HFFc6 (cell line): ENCODE measurements at places on chromosomes 1 and 21.

GRCh38 chr1:46583494-46583893, 20.6 kb downstream of the MKNK1 start:
- DNase-seq = no peak

- DNase-seq = no peak
These were observed 61.4 kb upstream of the TNFSF18 start for GRCh38 chr1:173112129-173112528.

DNA sequence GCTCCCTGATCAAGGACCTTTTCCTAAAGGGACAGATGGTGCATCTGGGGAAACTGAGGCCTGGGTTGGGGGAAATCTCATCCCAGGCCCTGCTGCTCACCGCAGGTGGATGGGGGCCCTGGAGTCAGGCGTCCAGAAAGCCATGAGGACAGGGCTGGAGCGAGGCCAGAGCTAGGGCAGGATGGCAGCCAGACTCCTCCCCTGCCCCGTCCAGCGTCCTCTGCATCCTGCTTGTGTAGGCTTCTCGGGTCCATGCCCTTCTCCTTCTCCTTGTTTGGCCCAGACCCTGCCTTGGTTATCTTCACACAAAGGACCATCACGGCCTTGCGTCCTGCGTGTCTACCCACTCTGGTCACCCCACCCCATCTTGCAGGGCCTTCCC, 43.0 kb downstream of the TRIM11 start:
- DNase-seq = no peak

GRCh38 chr1:66386712-66387111, 147.2 kb upstream of the SGIP1 start:
- DNase-seq = no peak

GRCh38 chr1:100440075-100440809, 87.9 kb downstream of the CDC14A start:
- no peak for DNase-seq

- peak; percentile 42 for DNase-seq
These were observed 2.2 kb downstream of the ELOA start for GRCh38 chr1:23745515-23745914.

DNA sequence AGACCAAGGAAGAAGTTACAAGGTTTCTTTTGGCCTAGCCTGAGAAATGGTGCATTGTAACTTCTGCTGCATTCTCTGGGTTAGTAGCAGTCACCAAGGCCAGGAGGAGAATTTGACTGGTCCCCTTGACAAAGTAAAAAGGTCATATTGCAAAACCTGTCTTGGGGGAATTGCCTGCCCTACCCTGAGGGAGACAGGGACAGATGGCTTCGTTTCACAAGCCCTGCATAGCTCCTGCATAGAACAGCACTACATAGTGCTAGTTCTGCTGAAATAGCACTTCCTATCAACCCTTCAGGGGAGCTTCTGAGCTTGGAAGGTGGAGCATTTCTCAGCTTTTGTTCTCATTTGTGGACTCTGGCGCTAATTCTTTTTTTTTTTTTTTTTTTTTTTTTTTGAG, 20.4 kb upstream of the AK2 start:
- DNase-seq = no peak
